ENCODE measurements at places on chromosomes 2 and 18. TPM values are rescaled to one million over a fixed set of nuclear protein-coding genes. Genes with fewer than 3 reads are reported as not detected.

DNA sequence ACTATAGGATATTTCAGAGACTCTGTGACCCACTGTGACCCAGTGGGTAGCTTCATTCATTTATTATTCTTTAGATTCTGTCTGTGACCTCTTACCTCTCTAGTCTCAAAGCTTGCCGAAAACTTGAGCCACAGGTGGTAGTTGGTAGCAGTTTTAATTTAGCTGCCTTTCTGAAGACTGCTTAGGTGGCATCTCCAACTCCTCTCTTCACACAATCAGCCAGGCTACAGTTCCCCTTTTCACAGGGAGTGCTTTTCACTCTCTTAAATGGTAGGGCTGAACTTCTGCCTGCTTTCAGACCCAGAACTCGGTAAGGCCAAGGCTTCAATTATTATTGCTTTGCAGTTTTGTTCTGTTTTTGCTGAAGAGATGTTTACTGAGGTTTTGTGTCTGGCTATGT lies 349.6 kb downstream of the ARL6IP6 start:
- no peak overlapping the region for H3K27ac ChIP-seq
- no peak for DNase-seq
- H3K27me3 ChIP-seq = no peaks in the 10 kb centered on the region
- no peaks in the 10 kb centered on the region for H3K36me3 ChIP-seq
- H3K4me1 ChIP-seq = no peaks in the 10 kb centered on the region

DNA sequence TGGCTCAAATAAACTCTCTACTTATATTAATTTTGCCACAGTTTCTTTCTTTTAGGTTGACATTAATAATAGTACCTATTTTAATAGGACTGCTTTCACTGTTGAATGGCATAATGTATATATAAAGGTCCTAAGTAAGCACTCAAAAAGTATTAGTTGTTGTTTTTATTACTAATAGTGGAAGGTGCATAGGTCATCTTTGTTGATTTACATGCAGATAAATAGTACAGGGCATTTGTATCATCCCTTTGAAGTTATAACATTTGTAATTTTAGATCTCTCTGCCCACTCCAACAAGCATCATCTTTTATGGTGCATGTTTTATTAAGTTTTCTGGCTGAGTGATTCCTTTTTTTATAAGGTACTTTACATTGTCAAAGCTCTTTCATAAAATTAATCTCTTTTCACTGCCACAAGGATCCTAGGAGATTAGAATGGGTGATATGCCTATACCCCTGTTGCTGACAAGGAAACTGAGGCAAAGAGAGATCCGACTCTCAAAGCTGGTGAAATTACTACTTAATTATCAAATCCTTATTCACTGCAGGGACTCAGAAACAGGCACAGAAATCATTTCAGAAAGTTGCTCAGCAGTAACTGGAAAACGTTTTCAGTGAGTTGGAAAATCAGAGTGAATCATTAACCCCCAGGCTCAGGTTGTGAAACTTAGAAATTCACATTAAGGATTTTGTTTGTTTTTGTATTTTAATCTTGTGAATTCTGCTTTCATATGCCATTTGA lies 299.6 kb downstream of the AGPS start:
- H3K4me3 ChIP-seq = no peak overlapping the region
- no peaks in the 10 kb centered on the region for H3K36me3 ChIP-seq
- H3K27me3 ChIP-seq = no peaks in the 10 kb centered on the region
- H3K27ac ChIP-seq = no peak overlapping the region
- H3K4me1 ChIP-seq = peaks cover 4% of the 10 kb centered on the region

DNA sequence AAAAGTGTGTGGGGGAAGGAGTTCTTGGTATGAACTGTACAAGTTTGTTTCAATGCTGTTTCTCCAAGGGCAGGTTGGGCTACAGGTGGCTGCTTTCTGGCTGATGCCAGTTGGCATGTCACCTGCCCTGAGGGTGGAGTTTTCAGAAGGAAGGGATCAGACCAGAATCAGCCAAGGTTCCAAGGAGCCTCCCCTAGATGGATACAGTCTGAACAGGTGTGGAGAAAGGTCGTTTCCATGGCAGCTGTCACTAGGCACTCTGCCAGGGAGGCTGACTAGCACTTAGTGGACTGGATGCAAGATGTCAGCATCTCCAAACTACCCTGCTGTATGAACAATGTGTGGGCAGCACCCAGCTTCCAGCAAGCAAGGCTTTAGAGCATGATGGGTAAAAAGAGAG lies 444.4 kb upstream of the HNRNPA3 start:
- no peaks in the 10 kb centered on the region for H3K36me3 ChIP-seq
- DNase-seq = no peak
- H3K4me3 ChIP-seq = no peak overlapping the region
- no peaks in the 10 kb centered on the region for H3K4me1 ChIP-seq
- no peak overlapping the region for H3K27ac ChIP-seq

TRIB2 gene
- total RNA-seq = 28.3 TPM

LOXHD1 gene
- total RNA-seq = not detected

PROKR1 gene
- not detected for total RNA-seq

NEUROD1 gene
- total RNA-seq = not detected

FLACC1 gene
- total RNA-seq = 0.56 TPM

TLX2 gene
- not detected for total RNA-seq
